PC-3 (cell line): ENCODE measurements at places on chromosomes 7 and 10. TPM values are rescaled to one million over a fixed set of nuclear protein-coding genes. Genes with fewer than 3 reads are reported as not detected.

Gene PRKCQ
- total RNA-seq, result not detected in 2 replicates

Gene SPDYE6
- total RNA-seq, result not detected in 2 replicates

Gene CALML5
- not detected in 2 replicates for total RNA-seq

Gene GRID1
- not detected in 2 replicates for total RNA-seq

Gene TFEC
- total RNA-seq, result 0.12 and 0.15 TPM in 2 replicates

Gene PTPRE
- 3.1 and 5.0 TPM in 2 replicates for total RNA-seq

Gene ERVW-1
- total RNA-seq, result not detected in 2 replicates

Gene CALHM3
- 2.3 and 4.1 TPM in 2 replicates for total RNA-seq

Gene CC2D2B
- total RNA-seq, result not detected in 2 replicates

Gene GNAI1
- 16.9 and 19.6 TPM in 2 replicates for total RNA-seq

Gene RABGEF1
- 19.8 and 20.8 TPM in 2 replicates for total RNA-seq

Gene MBLAC1
- 2.7 and 4.3 TPM in 2 replicates for total RNA-seq

Gene DYDC2
- not detected in 2 replicates for total RNA-seq

Gene SPDYE17
- not detected in 2 replicates for total RNA-seq

Gene GRID2IP
- not detected in 2 replicates for total RNA-seq

Gene HOXA10
- 36.0 and 46.1 TPM in 2 replicates for total RNA-seq

Gene PDE1C
- total RNA-seq, result 14.1 and 14.4 TPM in 2 replicates

Gene WEE2
- not detected in 2 replicates for total RNA-seq

Gene ZNF438
- total RNA-seq, result 0.98 and 2.4 TPM in 2 replicates

Gene NEUROD6
- total RNA-seq, result not detected in 2 replicates

Gene AFAP1L2
- 0.77 and 0.81 TPM in 2 replicates for total RNA-seq

Gene TAS2R4
- 0.35 TPM in 1 of 2 replicates, not detected in the other for total RNA-seq

Gene MYPN
- 6.0 and 7.1 TPM in 2 replicates for total RNA-seq

Gene DOCK1
- total RNA-seq, result 34.3 and 34.6 TPM in 2 replicates

Gene UPK3BL2
- total RNA-seq, result 22.5 and 25.7 TPM in 2 replicates

Gene ZNF316
- 17.5 and 26.7 TPM in 2 replicates for total RNA-seq

Gene SRRM3
- total RNA-seq, result 0.66 and 3.2 TPM in 2 replicates

Gene CNNM1
- total RNA-seq, result 3.3 and 4.3 TPM in 2 replicates

Gene UNCX
- not detected in 2 replicates for total RNA-seq

Gene CALCR
- not detected in 2 replicates for total RNA-seq

Gene LIPM
- total RNA-seq, result not detected in 2 replicates

Gene CDHR3
- 5.9 and 9.8 TPM in 2 replicates for total RNA-seq

Gene AEBP1
- total RNA-seq, result not detected in 2 replicates

Gene SEC24C
- 285 and 325 TPM in 2 replicates for total RNA-seq

Gene SLIT1
- total RNA-seq, result not detected in 2 replicates

Gene HOXA7
- total RNA-seq, result 2.6 and 2.8 TPM in 2 replicates

Gene HMX2
- total RNA-seq, result not detected in 2 replicates

Gene DNAJB6
- 119 and 151 TPM in 2 replicates for total RNA-seq
